Bronchus fibroblast of lung (primary cell): ENCODE measurements at places on chromosomes 4 and X. TPM values are rescaled to one million over a fixed set of nuclear protein-coding genes. Genes with fewer than 3 reads are reported as not detected.

Gene XAGE1A
- total RNA-seq, result not detected in 2 replicates

Gene DRD5
- not detected in 2 replicates for total RNA-seq

Gene DUX4
- not detected in 2 replicates for total RNA-seq

Gene GRPR
- total RNA-seq, result under 0.01 TPM in 2 replicates

Gene LDB2
- total RNA-seq, result 3.9 and 6.7 TPM in 2 replicates
